ENCODE measurements at places on chromosomes 3 and 15.

DNA sequence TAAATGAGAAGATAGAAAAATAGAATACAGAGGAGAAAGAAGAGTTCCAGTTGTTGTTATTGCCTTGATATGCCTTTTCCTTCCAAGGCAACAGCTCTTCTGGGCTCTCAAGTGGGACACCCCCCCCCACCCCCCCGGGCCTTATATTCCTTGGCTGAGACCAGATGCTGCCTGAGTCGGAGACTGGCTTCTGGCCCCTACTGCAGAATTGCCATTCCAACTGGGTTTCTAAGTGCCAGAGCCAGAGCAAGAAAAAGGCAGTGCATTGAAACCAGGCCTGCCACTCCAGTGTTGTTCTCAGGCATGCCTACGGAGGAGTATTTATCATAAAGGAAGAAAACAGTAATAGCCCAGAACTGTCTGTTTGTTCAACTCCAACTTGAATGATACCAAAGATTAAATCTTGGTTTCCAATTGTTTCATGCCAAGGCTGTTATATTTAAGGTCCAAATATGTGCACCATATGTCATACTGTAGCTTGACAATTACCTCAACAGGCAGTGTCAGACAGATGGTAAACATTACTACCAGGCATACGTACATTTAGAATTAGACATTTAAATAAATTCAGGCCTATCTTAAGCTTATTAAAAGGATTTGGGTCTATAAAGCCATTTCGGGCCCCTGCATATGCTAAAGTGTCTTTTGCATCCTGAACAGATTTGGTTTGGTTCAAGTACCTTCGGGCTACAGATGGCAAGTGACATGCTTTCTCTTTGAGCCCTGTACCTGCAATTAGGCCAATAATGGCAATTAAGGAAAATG, 209.9 kb upstream of the SEMA6D start:
- no peak overlapping the region for H3K27ac ChIP-seq
- no peak overlapping the region for H3K4me3 ChIP-seq
- DNase-seq, result no peak
- no peaks in the 10 kb centered on the region for H3K36me3 ChIP-seq

DNA sequence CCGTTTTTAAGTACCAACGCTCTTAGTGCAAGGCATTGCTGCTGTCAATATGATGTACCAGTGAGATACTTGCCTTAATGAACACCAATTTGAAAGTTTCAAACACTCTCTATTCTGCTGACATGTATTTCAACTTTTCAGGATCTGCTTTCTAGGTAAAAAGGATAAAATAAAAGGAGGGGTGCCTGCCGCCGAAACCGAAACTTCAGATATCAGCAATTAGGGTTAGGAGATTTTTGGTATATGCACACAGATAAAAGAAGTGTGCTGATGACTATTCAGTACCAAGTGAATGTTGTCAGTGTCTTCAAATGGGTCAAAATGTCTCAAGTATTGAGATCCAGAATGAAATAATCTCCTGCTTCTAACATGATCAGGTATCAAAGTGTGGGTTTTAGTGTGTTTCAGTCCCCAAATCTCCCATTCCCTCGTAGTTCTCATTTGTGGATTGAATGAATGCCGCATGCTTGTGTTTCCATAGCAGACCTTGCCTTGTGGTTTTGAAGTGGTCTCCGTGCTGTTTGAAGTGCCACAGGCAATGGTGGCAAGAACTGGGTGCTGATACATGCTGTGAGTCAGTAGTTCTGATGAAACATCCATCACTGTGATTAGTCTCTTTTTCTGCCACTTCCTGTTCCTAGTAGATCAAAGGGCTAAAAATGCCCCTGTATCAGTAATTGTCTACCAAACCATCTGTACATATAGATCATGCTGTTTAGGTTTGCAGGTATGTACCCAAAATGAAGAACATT, 22.5 kb downstream of the CHST14 start:
- H3K27ac ChIP-seq, result peak overlapping the region; percentile 83
- H3K4me3 ChIP-seq, result peak overlapping the region; percentile 49
- DNase-seq, result peak; percentile 66

GRCh38 chr15:33242669-33243191, 48.2 kb upstream of the FMN1 start:
- H3K4me3 ChIP-seq, result no peak overlapping the region
- H3K27ac ChIP-seq, result no peak overlapping the region
- H3K36me3 ChIP-seq, result no peaks in the 10 kb centered on the region
- H3K27me3 ChIP-seq, result peaks cover 2% of the 10 kb centered on the region
- no peaks in the 10 kb centered on the region for H3K4me1 ChIP-seq

GRCh38 chr15:66115568-66116206, 137.9 kb downstream of the MEGF11 start:
- H3K27me3 ChIP-seq, result peaks cover 20% of the 10 kb centered on the region
- no peaks in the 10 kb centered on the region for H3K36me3 ChIP-seq
- peak overlapping the region; percentile 27 for H3K27ac ChIP-seq
- peak overlapping the region; percentile 7 for H3K4me3 ChIP-seq
- peaks cover 19% of the 10 kb centered on the region for H3K4me1 ChIP-seq

DNA sequence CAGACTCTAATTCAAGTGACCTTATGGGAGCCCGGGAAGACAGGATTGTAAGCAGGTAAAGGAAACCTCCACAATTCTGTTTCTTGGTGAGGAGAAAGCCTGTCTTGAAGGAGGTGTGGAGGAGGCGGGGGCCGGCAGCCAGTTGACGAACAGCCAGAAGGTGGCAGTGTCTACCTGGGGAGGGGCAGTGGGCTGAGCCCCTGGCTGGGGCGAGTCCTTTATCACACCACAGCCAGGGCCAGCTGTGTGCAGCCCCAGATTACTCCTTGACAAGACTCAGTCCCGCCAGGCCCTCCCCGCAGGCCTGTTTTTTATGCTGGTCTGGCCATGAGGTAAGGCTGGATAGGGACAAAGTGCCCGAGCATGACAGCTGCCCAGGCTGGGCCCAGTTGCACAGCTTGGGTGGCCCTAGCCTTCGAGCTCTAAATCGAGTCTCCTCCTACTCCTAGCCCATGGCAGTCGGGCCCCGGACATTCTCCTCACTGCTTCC, 40.9 kb upstream of the IDH2 start:
- DNase-seq, result peak; percentile 76
- peak overlapping the region; percentile 69 for H3K27ac ChIP-seq
- no peaks in the 10 kb centered on the region for H3K27me3 ChIP-seq
- H3K4me1 ChIP-seq, result peaks cover 47% of the 10 kb centered on the region
- H3K36me3 ChIP-seq, result peaks cover 5% of the 10 kb centered on the region
- H3K4me3 ChIP-seq, result no peak overlapping the region

DNA sequence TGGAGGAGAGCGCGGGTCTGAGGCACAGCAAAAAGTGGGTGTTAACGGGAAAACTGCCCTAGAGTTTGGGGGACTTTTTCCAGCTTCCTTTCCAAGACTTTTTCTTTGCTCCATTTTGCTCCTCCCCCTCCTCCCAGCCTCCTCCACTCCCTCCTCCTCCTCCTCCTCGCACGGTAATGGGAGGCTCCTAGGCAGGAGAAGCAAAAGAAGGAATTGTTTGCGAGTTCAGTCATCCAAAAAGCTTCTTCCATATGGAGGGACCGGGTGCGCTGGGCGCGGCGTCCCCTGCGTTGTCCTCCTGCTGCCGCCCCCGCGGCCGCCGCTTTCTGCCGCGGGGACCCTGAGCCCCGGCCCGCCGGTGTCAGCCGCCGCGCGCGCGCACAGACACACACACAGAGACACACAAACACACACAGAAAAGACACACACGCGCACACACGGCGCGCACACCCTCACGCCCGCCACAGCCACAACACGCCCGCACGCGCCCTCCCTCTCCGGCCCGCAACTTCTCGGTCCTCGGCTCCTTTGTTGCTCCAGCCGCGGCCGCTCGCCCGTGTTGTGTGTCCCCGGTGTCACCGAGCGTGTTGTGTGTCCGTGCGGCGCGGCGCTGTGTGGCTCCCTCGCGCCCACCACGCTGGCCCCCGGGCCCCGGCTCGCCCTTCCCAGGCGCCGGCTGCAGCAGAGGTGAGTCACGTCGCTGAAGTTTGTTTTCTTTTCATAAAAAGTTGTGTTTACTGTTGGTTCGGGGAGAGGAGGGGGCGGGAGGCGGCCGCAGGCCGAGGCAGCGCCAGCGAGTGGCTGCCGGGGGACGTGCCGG, at the start of gene BOC:
Gene BOC, plus strand, starts transcription at position 228 of the 820 bp plus-strand sequence. CDS start 38,246 bp downstream, outside the sequence.
- H3K4me1 ChIP-seq, result peaks cover 11% of the 10 kb centered on the region
- peaks cover 6% of the 10 kb centered on the region for H3K36me3 ChIP-seq
- H3K27me3 ChIP-seq, result peaks cover 78% of the 10 kb centered on the region
- peak within 1 kb of the TSS; percentile 65 for H3K4me3 ChIP-seq

- no peak overlapping the region for H3K4me3 ChIP-seq
- H3K4me1 ChIP-seq, result no peaks in the 10 kb centered on the region
- no peak overlapping the region for H3K27ac ChIP-seq
Observed at GRCh38 chr15:100180921-100181320, 160.9 kb downstream of the ADAMTS17 start.

- peaks cover 4% of the 10 kb centered on the region for H3K36me3 ChIP-seq
- H3K4me3 ChIP-seq, result no peak overlapping the region
- no peaks in the 10 kb centered on the region for H3K27me3 ChIP-seq
- no peak overlapping the region for H3K27ac ChIP-seq
- no peaks in the 10 kb centered on the region for H3K4me1 ChIP-seq
- DNase-seq, result no peak
Observed at GRCh38 chr3:113638910-113639309, 57.5 kb downstream of the USF3 start.

- H3K4me1 ChIP-seq, result peaks cover 2% of the 10 kb centered on the region
- H3K27me3 ChIP-seq, result peaks cover 2% of the 10 kb centered on the region
- H3K4me3 ChIP-seq, result no peak overlapping the region
- no peak for DNase-seq
- no peak overlapping the region for H3K27ac ChIP-seq
- H3K36me3 ChIP-seq, result no peaks in the 10 kb centered on the region
Observed at GRCh38 chr3:8987226-8987625, 24.0 kb upstream of the RAD18 start.

DNA sequence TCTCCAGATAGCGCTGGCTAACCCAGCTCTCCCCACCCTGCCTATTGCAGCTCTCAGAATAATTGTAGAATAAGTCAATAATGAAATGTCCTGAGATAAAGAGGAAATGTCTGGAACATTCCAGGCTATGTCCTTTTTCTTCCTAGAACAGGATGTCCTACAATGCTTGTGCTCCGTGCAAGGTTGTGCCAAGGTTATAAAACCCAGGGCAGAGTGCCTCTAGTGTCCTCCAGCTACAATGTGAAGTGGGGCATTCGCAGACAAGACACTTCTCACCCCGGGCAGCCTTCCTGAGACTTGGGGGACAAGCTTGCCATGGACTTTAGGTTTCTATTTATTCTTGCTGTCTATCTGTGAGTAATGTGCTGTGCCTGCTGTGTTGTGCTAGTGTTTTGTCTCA, 900.6 kb downstream of the TUSC7 start:
- no peak overlapping the region for H3K4me3 ChIP-seq
- no peak for DNase-seq
- no peaks in the 10 kb centered on the region for H3K36me3 ChIP-seq
- H3K27me3 ChIP-seq, result no peaks in the 10 kb centered on the region
- no peak overlapping the region for H3K27ac ChIP-seq

DNA sequence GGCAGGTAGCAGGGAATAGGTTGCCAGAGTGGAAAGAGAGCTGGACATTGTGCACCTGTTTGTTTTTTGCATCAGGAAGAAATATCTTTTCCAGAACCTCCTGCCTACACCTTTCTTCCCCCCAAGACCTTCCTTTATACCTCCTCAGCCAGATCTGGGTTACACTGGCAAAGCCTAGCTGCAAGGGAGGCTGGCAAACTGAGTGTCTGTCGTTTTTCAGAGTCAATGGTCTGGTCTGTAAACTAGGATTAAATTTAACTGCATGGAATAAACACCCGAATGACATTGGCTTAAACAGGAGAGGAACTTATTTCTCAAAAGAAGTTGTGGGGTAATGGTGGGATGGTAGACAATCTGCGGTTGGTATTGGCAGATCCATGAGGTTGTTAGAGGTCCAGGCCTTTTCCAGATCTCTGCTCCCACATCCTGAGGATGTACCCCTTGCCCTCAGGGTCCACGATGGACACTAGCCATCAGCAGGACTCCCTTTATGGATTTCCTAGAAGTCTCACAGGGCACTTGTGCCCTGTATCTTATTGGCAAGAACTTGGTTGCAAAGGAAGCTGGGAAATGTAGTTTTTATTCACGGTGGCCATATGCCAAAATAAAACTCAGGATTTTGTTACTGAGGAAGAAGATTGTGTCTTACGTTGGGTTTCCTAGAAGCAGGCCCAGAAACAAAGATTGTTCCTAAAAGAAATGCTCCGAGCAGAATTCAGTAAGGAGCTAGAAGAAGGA, 3.2 kb upstream of the RARRES1 start:
- H3K4me1 ChIP-seq, result peaks cover 5% of the 10 kb centered on the region
- no peak for DNase-seq
- H3K27ac ChIP-seq, result no peak overlapping the region
- H3K4me3 ChIP-seq, result no peak overlapping the region
- no peaks in the 10 kb centered on the region for H3K27me3 ChIP-seq

- peaks cover 2% of the 10 kb centered on the region for H3K27me3 ChIP-seq
- H3K4me1 ChIP-seq, result peaks cover 37% of the 10 kb centered on the region
- DNase-seq, result peak; percentile 33
- H3K36me3 ChIP-seq, result peaks cover 5% of the 10 kb centered on the region
- H3K27ac ChIP-seq, result peak overlapping the region; percentile 90
Observed at GRCh38 chr15:65303687-65304380, 643 bp upstream of the RNU5B-1 start.

DNA sequence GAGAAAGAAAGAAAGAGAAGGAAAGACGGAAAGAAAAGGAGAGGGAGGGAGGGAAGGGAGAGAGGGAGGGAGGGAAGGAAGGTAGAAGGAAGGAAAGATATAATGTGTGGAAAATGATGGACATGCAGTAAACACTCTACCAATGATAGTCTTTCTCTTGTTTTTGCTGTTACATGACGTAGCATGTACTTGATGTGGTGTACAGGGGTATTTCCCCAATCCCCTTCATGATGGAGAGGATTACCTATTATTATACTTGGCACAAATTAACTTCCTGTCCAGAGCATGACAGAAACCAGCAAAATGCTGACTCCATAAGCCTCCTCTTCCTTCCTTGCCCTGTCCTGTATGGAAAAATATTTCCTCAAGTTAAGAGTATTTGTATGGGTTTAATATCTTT, 124.4 kb downstream of the B3GALNT1 start:
- H3K27ac ChIP-seq, result no peak overlapping the region
- no peak for DNase-seq
- no peaks in the 10 kb centered on the region for H3K36me3 ChIP-seq
- peaks cover 9% of the 10 kb centered on the region for H3K4me1 ChIP-seq

GRCh38 chr15:66789029-66790025, 87.3 kb downstream of the SMAD6 start:
- H3K27me3 ChIP-seq, result peaks cover 3% of the 10 kb centered on the region
- no peak overlapping the region for H3K4me3 ChIP-seq
- DNase-seq, result no peak

- peaks cover 3% of the 10 kb centered on the region for H3K36me3 ChIP-seq
- H3K4me3 ChIP-seq, result peak overlapping the region; percentile 79
- no peak overlapping the region for H3K27ac ChIP-seq
Observed at GRCh38 chr3:32240159-32240545, 1.7 kb downstream of the CMTM8 start.

- no peak overlapping the region for H3K4me3 ChIP-seq
- H3K27me3 ChIP-seq, result no peaks in the 10 kb centered on the region
- H3K27ac ChIP-seq, result no peak overlapping the region
- H3K4me1 ChIP-seq, result peaks cover 29% of the 10 kb centered on the region
- H3K36me3 ChIP-seq, result peaks cover 57% of the 10 kb centered on the region
- DNase-seq, result no peak
Observed at GRCh38 chr3:177119829-177120228, 77.5 kb downstream of the TBL1XR1 start.
